Hair follicular keratinocyte (primary cell): ENCODE measurements at places on chromosomes 12 and 14. TPM values are rescaled to one million over a fixed set of nuclear protein-coding genes. Genes with fewer than 3 reads are reported as not detected.

Gene MIP
- not detected in 2 replicates for total RNA-seq

Gene RTN1
- total RNA-seq = not detected in 2 replicates

Gene ZNF385A
- 25.5 and 37.4 TPM in 2 replicates for total RNA-seq

Gene NTS
- total RNA-seq = not detected in 2 replicates

Gene GZMB
- not detected in 2 replicates for total RNA-seq

Gene SLC35F4
- total RNA-seq = not detected in 2 replicates

Gene TSPAN8
- total RNA-seq = not detected in 2 replicates

Gene KRT77
- not detected in 2 replicates for total RNA-seq

Gene IFNG
- not detected in 2 replicates for total RNA-seq

Gene GPR137C
- total RNA-seq = 0.08 TPM in 1 of 2 replicates, not detected in the other

Gene MYO1H
- total RNA-seq = not detected in 2 replicates

Gene OAS2
- 2.7 and 3.5 TPM in 2 replicates for total RNA-seq

Gene RGS6
- total RNA-seq = not detected in 2 replicates

Gene ARHGAP9
- not detected in 2 replicates for total RNA-seq

Gene PZP
- total RNA-seq = 0.08 TPM in 1 of 2 replicates, not detected in the other

Gene RABGGTA
- total RNA-seq = 51.2 and 83.1 TPM in 2 replicates

Gene HOXC11
- 2.8 and 3.1 TPM in 2 replicates for total RNA-seq

Gene RAPGEF3
- 24.6 and 28.3 TPM in 2 replicates for total RNA-seq

Gene TAS2R30
- 0.08 TPM in 1 of 2 replicates, not detected in the other for total RNA-seq

Gene BHLHE41
- 0.19 and 2.7 TPM in 2 replicates for total RNA-seq

Gene SRP54
- total RNA-seq = 58.6 and 66.1 TPM in 2 replicates
